Tibial nerve (tissue), 4 donors: ENCODE measurements at places on chromosomes 12 and 14. TPM values are rescaled to one million over a fixed set of nuclear protein-coding genes. Genes with fewer than 3 reads are reported as not detected.

DNA sequence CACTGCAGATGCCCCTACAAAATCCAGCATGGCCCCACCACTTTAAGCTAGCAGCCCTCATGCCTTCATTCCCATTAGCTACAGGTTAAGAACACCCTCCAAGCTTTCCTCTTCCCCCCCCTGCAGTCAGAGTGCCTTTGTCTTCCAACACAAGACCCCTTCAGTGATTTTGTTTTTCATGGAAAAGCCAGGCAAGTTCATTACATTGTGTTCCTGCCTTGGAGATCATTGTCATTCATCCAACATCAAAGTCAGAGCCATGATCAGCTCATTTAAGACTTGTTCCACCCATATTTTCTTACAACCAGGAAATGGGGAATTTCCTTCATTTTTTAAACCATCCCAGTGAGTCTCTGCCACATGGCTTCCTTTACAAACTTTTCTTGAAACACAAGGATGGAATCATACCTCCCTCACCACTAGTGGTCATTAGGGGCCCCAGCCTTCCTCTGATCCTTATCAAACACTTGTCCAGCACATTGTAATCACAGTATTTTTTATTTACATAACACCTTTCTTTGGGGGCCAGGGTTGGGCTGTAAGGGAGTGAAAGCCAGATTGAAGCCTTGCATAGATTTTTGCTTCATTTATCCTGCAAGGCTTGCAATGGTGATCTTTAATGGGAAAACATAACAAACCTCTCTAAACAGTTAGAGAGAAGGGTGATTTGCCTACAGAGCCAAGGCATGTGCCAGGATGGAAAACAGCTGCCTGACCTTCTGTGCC lies 765.3 kb downstream of the MED13L start:
- no peak for DNase-seq

GRCh38 chr14:56002876-56003625 lies 115.2 kb upstream of the PELI2 start:
- DNase-seq, result no peak

- no peak for DNase-seq
Measured at GRCh38 chr12:12724421-12725085, 7.4 kb downstream of the CDKN1B start.

The OR4Q3 gene
- not detected for total RNA-seq

The JPH4 gene
- total RNA-seq, result 1.2 TPM
